ENCODE measurements at places on chromosomes 7 and 10. TPM values are rescaled to one million over a fixed set of nuclear protein-coding genes. Genes with fewer than 3 reads are reported as not detected.
A peak's percentile ranks its signal among the peaks of the same experiment; 100 is the strongest.

The LEP gene
- not detected for total RNA-seq

The SLC16A9 gene
- total RNA-seq: 9.5 TPM

The EGR2 gene
- total RNA-seq: 1.6 TPM

The CHN2 gene
- total RNA-seq: 7.6 TPM

The WDFY4 gene
- total RNA-seq: 5.7 TPM

The HOGA1 gene
- 7.3 TPM for total RNA-seq

The NEUROD6 gene
- 0.21 TPM for total RNA-seq

The ZNF746 gene
- total RNA-seq: 13.3 TPM

GRCh38 chr10:15539262-15539661 is 168.2 kb upstream of the FAM171A1 start:
- no peak for DNase-seq

DNA sequence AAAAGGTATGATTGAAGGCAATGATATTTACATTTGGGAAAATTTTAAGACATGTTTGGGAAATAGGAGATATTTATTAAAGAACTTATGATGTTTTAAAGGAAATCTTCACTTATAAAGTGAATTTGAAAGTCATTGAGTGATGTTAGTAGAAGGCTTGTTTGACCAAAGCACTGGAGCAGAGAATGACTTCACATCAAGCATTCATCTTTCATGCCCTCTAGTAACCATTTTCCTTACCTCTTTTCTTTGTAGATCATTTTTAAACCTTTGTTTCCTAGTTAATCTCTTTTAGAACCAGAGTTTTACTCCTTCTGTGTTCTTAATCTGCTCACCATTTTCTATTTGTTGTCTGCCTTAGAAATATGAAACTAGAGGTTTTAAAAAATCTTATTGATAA is 111.3 kb upstream of the FOXP2 start:
- DNase-seq: no peak

GRCh38 chr10:10368951-10369576 is 648.6 kb upstream of the CELF2 start:
- peak; percentile 25 for DNase-seq

DNA sequence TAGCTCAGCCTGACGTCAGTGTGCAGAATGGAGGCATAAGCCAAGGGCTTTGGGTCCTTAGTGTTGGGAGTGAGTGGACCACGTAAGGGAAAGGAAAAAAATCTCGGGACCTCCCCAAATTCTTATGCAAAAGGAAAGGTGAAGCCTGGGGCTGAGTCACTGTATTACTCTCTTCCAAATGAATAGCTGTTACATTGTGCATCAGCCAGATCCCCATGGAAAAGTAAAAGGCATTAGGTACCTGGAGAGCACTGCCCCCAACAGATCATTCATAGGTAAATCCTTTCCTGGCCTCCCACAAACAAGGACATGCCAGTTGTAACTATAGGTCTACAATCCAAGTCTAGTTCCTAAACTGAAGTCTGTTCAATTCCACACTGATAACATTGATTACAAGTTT is 170.5 kb downstream of the C1GALT1 start:
- DNase-seq: no peak

DNA sequence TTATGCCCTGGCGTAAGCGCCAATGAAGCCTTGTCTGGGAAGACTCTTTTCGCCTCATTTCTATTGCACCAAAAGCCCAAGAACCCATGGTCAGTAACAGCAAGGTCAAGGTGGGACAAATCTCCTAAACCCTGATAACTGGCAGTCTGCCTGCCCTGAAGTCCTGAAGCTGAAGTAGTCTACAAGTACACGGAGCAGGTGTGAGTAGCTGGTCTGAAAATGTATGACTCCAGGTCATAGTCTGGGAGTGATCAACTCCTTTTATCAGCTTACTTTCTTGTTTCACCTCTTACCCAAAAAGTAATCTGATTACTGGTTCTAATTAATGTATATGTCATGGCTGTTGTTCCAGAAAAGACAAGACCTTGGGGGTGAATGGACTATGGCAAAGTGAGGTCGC is 107.3 kb upstream of the EFCAB10 start:
- DNase-seq: no peak

GRCh38 chr10:84613336-84614021 is 285.1 kb downstream of the CCSER2 start:
- DNase-seq: peak; percentile 72

GRCh38 chr10:80046629-80047441 is 31.6 kb upstream of the TMEM254 start:
- DNase-seq: peak; percentile 83

GRCh38 chr10:33209802-33210201 is 124.7 kb downstream of the NRP1 start:
- no peak for DNase-seq

GRCh38 chr7:140732416-140732815 is 35.9 kb downstream of the NDUFB2 start:
- no peak for DNase-seq

- DNase-seq: peak; percentile 10
These were observed 97.8 kb downstream of the PAXIP1 start for GRCh38 chr7:154905146-154905545.

DNA sequence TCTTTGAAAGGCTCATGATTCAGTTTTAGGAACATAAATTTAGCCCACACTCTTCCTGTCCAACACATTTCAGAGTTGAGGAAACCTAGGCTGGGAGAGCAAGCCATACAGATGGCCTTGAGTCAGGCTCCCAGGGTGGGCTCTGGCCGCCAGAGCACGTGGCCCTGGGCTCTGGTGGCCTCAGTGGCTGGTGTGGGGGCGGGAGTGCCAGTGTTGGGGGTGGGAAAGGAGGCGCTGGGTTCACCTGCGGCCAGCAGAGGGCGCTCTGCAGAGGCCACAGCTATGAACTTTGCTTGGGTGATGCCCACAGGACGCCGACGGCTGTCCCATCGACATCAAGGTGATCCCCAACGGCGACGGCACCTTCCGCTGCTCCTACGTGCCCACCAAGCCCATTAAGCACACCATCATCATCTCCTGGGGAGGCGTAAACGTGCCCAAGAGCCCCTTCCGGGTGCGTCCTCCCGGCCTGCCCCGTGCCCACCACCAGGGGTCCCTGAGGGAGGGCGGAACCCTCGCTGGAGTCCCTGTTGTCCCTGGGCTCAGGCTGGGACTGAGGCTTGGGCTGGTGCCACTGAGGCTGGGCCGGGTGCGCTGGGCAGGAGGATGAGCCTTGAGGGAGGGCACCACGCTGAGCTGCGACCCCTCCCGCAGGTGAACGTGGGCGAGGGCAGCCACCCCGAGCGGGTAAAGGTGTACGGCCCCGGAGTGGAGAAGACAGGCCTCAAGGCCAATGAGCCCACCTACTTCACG is 11.9 kb downstream of the FLNC start:
- DNase-seq: peak; percentile 58

- DNase-seq: peak; percentile 69
These were observed 17.2 kb upstream of the EIF5AL1 start for GRCh38 chr10:79494871-79495705.

GRCh38 chr7:110157631-110158362 is 933.1 kb upstream of the LRRN3 start:
- DNase-seq: no peak

DNA sequence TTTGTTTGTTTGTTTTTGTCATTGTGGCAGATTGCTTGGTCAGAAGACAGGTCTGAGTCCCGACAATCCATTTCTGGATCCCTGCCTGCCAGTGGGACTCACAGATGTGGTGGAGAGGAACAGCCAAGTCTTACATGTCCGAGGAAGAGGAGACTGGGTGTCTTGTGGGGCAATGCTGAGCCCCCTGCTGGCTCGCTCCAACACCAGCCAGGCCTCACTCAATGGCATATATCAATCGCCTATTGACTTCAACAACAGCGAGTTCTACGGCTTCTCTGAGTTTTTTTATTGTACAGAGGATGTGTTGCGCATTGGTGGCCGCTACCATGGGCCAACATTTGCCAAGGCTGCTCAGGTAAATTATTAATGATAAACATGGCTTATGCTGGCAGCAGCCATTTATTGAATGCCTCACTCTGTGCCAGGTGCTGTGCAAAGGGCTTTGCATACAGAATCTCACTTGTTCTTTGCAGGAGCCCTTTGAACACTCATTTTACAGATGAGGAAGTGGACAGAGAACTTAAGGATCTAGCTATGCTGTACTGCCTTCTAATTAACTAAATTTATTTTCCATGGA is 33.3 kb downstream of the COX15 start:
- DNase-seq: no peak

- DNase-seq: no peak
These were observed 69.5 kb upstream of the GDF10 start for GRCh38 chr10:47230482-47230881.

DNA sequence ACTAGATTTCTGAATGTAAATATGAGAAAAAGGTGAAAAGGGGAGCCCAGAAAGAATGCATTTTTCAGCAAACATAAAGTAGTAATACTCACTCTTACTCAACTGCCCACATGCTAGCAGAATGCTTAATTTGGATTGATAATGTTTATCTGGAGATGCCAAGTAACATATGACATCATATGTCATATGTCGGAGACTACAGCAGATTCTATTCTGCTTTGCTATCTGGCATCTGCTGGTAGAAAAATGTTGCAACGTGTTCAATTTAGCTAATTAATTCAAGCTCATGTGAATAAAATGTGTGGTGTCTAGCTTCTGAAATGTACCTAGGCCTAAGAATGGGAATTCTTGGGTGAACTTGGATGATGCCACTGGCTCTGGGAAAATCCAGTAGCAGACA is 4.5 kb downstream of the BBIP1 start:
- DNase-seq: no peak

- no peak for DNase-seq
These were observed 1148.9 kb downstream of the CNTNAP2 start for GRCh38 chr7:147265528-147265927.

DNA sequence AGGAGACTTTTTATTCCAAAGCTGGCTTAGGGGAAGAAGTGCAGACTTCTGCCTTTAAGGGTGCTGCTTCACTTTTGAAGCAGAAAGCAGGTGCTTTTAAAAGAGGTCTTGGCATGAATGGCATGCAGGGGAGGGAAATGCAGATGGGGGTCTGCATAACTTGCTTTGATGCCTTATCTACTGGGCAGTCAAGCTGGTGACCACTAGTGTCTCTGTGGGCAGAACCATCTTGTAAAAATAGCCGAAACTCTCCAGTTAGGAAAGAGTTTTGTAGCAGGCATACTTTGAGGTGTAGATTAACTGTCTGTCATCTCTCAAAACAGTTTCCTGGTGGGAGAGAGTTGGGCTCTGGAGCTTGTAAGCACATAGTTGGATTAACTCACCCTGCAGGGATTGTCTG is 9.9 kb upstream of the CTNNA3 start:
- no peak for DNase-seq

DNA sequence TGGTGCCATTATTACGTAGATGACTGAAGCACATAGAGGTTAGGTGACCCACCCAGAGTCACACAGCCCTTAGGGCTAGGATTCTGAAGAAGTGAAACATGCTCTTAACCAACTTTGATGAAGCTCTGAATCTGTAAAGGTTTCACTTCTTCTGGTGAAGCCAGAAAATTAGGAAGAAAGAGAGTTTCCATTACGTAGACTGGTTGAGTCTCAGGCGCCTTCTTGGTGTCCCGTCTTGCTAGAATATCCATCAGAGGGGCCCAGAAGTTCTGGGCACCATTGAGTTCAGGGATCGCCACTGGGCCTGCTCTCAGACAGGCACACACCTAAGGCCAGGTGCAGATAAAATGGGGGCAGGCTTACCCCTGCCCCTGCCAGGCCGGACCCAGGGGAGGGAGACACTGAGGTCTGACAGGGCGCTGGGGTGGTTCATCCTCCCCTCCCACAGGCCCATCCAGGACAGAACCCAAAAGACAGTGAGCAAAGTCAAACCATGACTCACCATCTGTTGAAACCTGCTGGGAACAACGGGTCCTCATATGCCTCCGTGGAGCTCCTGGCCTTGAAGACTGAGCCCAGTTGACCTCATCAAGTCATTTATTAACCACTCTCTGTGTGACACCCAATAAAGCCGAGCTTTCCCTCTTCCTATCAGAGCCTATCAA is 33.2 kb downstream of the DRGX start:
- DNase-seq: no peak

DNA sequence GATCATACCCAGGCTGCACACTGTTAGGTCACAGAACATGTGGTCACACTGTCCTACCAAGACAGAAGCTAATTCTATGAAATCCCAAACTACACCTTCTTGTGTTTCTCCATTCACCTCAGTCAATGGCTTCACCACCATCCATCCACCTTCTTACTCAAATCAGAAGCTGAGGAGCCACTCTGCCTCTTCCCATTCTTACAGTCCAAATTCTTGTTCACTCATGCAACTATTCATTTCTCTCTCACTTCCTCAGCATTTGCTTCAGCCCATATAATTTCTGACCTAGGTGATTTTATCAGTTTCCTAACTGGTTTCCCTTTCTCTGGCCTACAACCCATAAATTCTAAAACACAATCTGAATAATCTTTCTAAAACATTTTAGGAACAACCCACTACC is 229.2 kb downstream of the LRRN3 start:
- DNase-seq: no peak

DNA sequence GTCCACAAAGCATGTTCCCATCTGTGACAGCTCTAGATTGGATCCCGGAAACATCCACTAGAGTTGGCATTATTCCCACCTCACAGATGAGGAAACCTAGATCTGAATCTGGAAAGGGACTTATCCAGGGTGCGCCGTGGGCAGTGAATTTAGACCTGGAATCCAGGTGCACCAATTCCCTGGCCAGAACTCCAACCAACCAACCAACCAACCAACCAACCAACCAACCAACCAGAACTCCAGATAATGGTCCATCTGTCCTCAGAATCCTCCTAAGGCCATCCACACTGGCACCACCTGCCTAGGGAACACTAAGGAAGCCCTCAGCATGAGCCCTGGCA is 42.0 kb upstream of the ZMIZ1 start:
- DNase-seq: no peak

- no peak for DNase-seq
These were observed 99.1 kb downstream of the PRPF18 start for GRCh38 chr10:13685885-13686284.

GRCh38 chr7:17690030-17690429 is 250.3 kb downstream of the SNX13 start:
- no peak for DNase-seq

Data from tongue (tissue), 3 donors.